H9 (cell line): ENCODE measurements at places on chromosomes 4 and X. TPM values are rescaled to one million over a fixed set of nuclear protein-coding genes. Genes with fewer than 3 reads are reported as not detected.
A peak's percentile ranks its signal among the peaks of the same experiment; 100 is the strongest.

The PIN4 gene
- total RNA-seq: 15.6 and 16.3 TPM in 2 replicates

DNA sequence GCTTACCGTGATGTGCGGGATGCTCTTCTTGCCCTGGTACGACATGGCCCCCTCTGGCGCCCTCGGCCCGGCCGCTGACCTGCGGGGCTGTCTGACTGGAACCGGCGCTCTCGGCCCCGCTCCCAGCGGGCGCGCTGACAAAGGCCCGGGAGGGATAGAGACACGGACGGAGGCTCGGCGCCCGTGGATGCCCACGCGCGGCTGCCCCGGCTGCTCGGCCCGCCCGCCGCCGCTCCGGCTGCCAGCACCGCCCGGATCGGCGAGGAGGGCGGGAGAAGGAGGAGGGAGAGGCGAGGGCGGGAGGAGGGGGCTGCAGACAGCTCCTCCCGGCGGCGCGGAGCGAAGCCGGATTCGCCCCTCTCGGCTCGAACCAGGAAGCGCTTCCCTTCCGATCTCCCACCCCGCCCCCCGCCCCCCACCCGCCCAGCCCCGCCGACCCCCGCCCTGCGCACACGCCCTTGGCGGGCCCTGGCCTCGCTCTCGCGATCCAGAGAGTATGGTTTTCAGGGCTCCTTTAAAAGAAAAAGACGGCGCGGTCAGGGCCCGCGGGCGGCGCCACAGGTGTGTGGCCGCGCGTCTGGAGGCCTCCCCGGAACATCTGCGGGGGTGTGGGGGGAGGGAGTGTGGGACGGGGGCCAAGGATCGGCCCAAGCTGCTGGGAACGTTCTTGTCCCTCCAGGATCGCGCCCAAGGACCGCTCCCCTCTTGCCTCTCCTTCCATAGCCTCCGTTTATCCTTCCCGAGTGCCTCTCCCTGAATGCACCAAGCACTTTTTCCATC, 4.5 kb downstream of the CRMP1 start:
- DNase-seq: peak; percentile 88
- peak overlapping the region; percentile 68 for H3K4me3 ChIP-seq
- H3K36me3 ChIP-seq: no peaks in the 10 kb centered on the region
- H3K27me3 ChIP-seq: peaks cover 14% of the 10 kb centered on the region; the same call in 1 of the 2 replicates

DNA sequence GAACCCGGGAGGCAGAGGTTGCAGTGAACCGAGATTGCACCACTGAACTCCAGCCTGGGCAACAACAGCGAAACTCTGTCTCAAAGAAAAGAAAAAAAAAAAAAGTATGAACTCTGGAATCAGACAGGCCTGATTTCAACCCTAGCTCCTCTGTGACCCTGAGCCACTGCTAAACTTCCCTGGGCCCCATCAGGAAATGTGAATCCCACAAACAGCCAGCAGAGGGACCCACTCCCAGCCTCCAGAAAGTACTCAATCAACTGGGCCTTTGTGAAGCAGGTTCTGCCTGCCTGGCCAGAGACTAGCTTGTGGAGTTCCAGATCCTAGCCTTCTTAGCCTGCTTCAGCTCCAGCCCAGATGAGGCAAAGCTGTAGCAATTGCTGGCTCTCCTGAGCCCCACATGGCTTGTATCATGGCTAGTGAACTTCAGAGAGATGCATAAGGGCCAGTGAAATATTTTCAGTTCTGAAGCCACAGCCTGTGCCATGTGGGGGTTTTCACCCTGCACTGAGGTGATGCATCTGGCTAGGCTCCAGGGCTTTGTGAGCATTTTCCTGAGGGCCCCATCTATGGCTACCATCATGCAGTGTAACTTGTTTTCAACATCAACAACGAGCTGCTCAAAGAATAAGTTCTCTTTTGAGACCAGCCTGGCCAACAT, 7.2 kb upstream of the IDS start:
- H3K27ac ChIP-seq: no peak overlapping the region
- no peaks in the 10 kb centered on the region for H3K27me3 ChIP-seq
- no peak overlapping the region for H3K4me3 ChIP-seq
- peak; percentile 71 for DNase-seq
- no peaks in the 10 kb centered on the region for H3K4me1 ChIP-seq
- H3K36me3 ChIP-seq: peaks cover 1% of the 10 kb centered on the region; the same call in 2 of the 3 replicates

DNA sequence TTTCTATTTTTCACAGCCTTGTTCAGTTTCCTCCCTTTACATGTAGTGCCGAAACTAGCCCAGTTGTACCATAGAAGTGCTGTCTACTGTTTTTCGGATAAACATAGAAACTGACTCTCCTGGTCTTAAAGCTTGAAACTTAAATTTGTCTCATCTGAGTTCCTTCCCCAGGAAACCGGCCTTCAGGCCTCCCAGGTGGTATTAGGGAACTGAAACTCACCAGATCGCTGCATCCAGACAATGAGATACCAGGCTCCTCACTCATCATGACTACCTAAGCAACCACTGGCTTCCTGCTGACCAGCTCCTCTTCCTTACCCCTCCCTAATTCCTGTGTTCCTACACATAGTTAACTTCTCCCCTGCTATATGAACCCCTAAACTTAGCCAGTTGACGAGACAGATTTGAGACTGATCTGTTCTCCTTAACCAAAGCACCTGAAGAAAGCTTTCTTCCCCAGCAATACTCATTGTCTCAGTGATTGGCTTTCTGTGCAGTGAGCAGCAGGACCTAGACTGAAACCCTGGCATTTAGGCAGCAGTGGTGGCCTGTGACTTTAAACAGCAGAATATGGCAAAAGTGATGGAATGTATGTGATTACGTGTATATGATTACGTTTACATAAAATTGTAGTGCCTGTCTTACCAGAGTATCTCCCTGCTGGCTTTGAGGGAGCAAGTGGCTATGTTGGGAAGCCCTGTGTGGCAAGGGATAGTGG, 959.1 kb upstream of the LCORL start:
- no peaks in the 10 kb centered on the region for H3K27me3 ChIP-seq
- H3K4me3 ChIP-seq: no peak overlapping the region
- DNase-seq: no peak
- no peak overlapping the region for H3K27ac ChIP-seq

- DNase-seq: peak; percentile 54
- H3K27me3 ChIP-seq: no peaks in the 10 kb centered on the region
- no peak overlapping the region for H3K4me3 ChIP-seq
Observed at GRCh38 chr4:133596459-133596858, 447.4 kb downstream of the PCDH10 start.

The LEF1 gene
- 2.5 and 3.4 TPM in 2 replicates for total RNA-seq

The DMD gene
- 3.8 and 4.3 TPM in 2 replicates for total RNA-seq

GRCh38 chr4:152780267-152780778, 569 bp downstream of the ARFIP1 start:
- no peaks in the 10 kb centered on the region for H3K4me1 ChIP-seq
- H3K27ac ChIP-seq: peak overlapping the region; percentile 50
- H3K36me3 ChIP-seq: peaks cover 3% of the 10 kb centered on the region; the same call in 1 of the 2 replicates

DNA sequence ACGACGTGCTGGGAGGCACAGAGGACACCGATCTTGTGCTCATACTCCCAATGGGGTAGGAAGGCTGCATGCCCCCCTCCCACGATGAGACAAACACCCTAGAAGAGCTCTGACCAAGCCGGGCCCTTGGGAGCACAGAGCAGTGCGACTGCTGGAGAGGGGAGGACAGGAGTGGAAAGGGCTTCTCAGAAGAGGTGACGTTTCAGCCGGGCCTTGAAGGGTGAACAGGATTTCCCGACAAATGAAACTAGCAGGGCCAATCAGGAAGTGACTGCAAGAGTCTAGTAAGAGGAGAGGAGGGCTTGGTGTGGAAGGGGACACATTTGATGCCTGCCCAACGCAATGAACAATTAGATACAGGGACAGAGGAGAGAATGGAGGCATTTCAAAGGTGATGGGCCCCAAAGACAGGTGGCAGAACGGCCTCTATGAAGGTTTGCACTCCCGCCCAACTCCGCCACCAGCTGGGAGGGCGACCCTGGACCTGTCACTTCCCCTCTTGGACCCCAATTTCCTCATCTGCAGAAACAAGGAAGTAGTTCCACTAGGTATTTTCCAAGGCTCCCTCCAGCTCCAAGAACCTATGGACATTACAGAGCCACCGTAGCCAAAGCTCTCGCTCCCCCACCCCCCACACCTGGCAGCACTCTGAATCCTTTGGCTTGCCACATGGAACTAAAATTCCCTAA, 3.9 kb downstream of the HCFC1 start:
- DNase-seq: no peak
- H3K4me1 ChIP-seq: peaks cover 4% of the 10 kb centered on the region; the same call in 1 of the 2 replicates
- peaks cover 22% of the 10 kb centered on the region for H3K36me3 ChIP-seq
- H3K27ac ChIP-seq: no peak overlapping the region
- no peaks in the 10 kb centered on the region for H3K27me3 ChIP-seq
- peak overlapping the region; percentile 100 for H3K4me3 ChIP-seq

DNA sequence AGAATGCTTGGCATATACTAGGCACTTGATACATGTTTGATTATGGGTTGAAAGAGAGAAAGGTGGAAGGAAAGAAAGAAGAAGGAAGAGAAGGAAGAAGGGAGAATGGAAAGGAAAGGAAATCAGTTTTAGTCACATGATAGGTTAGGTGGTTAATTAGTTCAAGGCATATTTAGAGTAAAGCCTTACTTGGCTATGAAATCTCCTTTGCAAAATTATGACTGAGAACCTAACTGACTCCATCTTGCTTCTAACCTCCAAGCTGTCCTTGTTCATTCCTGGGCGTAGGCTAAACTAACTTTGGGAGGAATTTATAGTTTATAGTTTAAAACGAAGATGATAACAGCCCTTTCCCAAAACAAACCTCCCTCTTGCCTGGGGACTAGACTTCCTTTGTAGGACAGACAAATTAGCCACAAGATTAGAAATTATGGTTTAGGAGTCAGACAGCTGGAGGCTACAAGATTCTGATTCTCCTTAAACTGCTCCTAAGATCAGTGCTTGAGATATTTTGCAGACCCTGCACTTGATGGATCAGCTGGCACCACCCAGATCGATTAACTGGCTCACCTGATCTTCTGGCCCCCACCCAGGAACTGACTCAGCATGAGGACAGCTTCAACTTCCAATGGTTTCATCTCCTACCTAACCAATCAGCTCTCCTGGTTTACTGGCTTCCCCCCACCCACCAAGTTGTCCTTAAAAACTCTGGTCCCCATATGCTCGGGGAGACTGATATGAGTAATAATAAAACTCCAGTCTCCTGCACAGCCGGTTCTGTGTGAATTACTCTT, 55.0 kb downstream of the TXK start:
- DNase-seq: no peak
- H3K36me3 ChIP-seq: no peaks in the 10 kb centered on the region
- H3K4me1 ChIP-seq: no peaks in the 10 kb centered on the region
- no peak overlapping the region for H3K4me3 ChIP-seq
- no peak overlapping the region for H3K27ac ChIP-seq

DNA sequence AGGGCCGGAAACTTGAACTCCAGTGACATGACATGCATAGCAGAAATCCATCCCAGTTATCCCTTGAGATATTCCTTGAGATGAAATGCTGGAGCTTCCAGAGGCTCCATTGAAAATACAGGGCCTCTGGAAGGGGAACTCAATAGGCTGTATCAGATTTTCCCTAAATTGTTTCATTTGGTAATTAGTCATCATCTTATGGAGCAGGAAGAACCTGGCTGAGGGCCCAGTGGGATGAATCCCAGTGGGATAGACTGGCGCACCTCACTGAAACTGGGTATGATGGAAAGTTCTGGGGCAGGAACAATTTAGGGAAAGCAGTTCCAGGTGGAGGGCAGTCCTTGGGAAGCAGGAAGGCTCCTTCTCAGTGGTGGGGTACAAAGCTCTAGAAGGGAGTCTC, 307.8 kb upstream of the DIPK2B start:
- H3K27me3 ChIP-seq: no peaks in the 10 kb centered on the region
- H3K4me1 ChIP-seq: no peaks in the 10 kb centered on the region; the same call in 1 of the 2 replicates
- no peak overlapping the region for H3K4me3 ChIP-seq
- peaks cover 14% of the 10 kb centered on the region; the same call in 1 of the 2 replicates for H3K36me3 ChIP-seq

DNA sequence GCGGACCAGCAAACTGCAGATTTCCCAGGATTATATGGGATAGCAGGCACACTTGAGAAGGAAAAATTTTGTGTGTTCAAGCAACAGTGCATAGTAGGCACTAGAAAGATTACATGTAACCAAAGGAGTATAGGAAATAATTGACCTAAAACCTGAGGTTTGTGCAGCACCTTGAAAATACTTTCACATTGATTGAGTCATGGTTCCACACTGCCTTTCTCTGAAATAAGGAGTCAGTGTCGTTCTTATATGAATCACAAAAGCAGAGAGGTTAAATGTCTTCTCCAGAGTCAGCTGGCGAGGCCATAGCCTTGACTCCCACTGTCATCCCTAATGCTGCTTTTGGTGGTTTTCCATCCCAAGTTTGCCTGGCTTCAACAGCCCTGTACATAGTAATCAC, 138.9 kb downstream of the SOWAHB start:
- no peaks in the 10 kb centered on the region for H3K4me1 ChIP-seq
- H3K4me3 ChIP-seq: no peak overlapping the region
- peaks cover 67% of the 10 kb centered on the region for H3K36me3 ChIP-seq
- H3K27me3 ChIP-seq: no peaks in the 10 kb centered on the region
- no peak overlapping the region for H3K27ac ChIP-seq
- no peak for DNase-seq

DNA sequence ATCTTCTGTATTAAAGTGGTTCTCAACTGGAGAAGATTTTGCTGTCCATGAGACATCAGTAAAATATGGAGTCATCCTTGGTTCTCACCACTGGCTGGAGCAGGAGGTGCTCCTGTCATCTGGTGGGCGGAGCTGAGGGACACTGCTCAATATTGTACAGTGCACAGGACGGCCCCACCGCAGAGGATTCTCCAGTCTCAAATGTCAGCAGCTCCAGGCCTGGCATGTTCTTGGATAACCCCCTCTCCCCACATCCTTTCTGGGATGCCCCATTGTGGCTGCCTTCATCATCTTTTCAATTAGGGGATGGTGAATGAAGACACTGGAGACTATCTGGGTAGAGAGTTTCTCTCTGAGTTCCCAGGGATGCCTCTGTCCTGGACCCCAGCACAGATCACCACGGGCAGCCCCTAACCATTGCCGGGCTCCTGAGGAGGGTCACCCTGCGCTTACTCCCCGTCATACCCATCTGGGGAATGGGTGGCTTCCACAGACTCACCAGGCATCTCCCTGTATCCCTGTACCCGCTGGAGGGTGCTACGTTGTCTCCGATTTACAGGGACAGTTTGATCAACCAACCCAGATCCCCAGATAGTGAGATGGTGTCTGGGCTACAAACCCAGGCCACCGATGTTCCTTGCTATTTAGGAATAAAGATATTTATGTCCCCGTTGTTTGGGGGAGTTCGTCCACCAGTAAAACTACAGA, 21.9 kb upstream of the P2RY8 start:
- no peaks in the 10 kb centered on the region for H3K4me1 ChIP-seq
- H3K27me3 ChIP-seq: no peaks in the 10 kb centered on the region
- no peak overlapping the region for H3K27ac ChIP-seq
- DNase-seq: no peak
- H3K36me3 ChIP-seq: no peaks in the 10 kb centered on the region
- H3K4me3 ChIP-seq: no peak overlapping the region

DNA sequence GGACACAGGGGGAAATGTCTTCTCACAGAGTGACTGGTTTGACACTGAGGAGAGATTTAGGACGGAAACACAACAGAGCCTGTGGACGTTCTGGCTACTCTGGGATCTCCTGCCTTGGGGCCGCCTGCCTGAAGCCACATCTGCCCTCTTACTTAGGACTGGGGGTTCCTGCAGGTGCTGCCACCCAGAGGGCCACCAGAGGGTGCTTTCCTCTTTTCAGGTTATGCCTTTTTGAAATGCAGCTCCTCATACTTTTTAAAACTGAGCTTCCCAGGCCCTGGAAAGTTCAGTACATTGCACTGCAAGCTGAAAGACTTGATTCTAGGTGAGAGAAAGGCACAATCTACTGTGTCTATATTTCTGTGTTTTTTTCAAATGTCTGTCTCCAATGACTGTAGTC, 92.2 kb upstream of the PGRMC2 start:
- H3K36me3 ChIP-seq: peaks cover 20% of the 10 kb centered on the region
- DNase-seq: peak; percentile 52
- H3K27ac ChIP-seq: no peak overlapping the region
- H3K4me1 ChIP-seq: no peaks in the 10 kb centered on the region
- no peak overlapping the region for H3K4me3 ChIP-seq
